ENCODE measurements at places on chromosomes 5 and 9.

DNA sequence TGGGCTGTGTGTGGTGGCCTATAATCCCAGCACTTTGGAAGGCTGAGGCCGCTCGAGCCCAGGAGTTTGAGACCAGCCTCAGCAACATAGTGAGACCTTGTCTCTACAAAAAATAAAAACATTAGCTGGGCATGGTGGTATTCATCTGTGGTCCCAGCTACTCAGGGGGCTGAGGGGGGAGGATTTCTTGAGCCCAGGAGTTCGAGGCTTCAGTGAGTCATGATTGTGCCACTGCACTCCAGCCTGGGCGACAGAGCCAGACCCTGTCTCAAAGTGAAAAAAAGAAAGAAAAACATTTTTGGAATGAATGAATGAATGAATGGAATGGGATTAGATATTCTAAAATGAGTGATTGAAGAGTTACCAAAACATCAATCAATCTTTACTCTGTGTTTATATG, 85.8 kb downstream of the FGF1 start:
- no peak for DNase-seq

GRCh38 chr9:99465231-99465907, 243.3 kb downstream of the SEC61B start:
- no peak for DNase-seq

DNA sequence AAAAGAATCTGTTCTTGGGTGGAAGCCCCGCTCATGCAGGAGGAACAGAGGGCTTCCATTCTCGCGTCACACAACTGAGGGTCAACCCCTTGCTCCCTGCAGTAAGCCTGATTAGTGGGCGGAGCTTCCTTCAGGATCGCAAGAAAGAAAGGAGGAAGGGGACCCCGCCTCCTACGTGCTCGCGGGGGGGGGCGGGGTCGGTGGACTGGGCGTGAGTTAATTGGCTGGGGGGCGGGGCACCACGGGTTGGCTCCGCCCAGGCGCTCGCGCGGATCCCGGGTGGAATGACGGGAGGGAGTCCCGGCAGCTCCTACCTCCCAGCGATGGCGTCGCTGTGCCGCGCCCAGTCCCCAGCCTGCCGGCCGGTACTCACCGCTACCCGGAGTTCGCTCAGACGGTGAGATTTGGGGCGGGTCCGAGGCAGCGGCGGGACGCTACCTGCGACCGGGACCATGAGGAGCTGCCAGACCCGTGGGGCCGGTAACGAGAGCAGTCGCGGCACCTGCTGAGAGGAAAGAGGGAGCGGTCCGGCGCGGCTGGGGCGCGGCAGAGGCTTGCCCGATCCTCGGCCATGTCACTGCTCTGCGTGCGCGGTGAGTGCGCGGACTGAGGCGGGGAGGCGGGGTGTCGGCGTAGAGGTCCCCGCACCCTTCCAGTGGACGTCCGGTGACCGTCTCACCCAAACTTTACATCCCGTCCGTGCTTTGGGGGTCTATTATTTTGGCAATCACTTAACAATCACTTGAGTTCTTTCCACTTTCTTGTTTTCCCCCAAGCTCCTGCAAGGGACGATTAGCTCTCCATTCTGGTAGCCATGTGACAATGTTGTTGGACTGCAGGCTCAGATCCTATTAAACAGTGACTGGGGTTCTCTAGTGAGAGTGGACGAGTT, at the start of gene UNC13B:
Gene UNC13B, plus strand, starts transcription at position 297 of the 892 bp plus-strand sequence. Its CDS starts 275 bp downstream, at position 572.
- DNase-seq = peak; percentile 64

GRCh38 chr5:118952992-118953651, 35.2 kb downstream of the DTWD2 start:
- no peak for DNase-seq

DNA sequence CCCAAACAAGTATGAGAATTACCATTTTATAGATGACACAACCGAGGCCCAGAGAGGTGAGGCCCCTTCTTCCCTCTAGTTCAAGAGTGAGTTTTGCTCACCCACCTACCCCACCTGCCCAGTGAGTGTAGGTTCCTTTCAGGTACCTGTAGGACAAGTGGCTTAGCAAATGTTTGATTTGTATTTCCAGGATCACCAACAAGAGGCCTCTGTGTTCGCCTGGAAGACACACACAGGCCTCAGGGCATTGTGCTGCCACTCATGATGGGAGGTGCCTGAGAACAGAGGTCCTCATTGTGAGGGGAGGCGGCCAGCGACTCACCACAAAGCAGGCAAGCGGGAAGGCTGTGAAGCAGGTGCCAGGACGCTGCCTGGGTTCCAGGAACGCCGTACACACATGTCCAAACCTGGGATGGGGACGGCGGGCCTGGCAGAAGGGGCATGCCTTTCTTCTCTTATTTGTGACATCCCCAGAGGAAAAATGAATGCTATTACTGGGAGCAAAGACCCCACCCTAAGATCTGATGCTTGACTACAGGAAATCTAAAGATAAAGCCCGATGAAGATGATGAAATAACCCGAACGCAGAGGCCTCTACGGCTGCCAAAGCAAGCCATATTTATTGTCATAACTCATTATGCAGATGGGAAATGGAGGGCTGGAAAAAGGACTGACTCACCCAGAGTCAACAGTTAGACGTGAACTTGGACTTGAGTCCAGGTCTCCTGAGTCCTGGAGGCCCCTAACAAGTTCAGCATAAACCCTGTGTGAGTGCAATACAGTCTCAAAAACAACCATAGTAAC, 60.2 kb upstream of the SLC25A51 start:
- DNase-seq = no peak

DNA sequence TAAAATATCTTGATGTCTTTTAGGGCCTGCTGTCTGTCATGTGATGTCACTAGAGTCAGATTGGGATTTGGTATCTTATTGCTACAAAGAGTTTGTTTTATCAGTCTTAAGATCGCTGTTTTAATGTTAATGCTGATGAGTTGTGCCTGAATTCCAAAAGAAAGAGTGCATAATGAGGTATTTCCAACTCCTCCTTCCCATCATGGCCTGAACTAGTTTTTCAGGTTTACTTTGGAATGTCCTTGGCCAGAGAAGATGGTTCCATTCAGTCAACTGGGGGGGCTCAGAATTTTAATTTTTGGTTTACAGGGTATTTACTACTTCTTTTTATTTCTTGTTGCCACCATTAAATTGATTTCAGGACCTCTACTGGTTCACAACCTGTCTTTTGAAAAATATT, 74.3 kb upstream of the MARCHF11 start:
- DNase-seq = no peak

- no peak for DNase-seq
Measured at GRCh38 chr9:20217596-20217995, 404.7 kb downstream of the MLLT3 start.

GRCh38 chr5:90549729-90550275, 8.8 kb upstream of the ADGRV1 start:
- DNase-seq = no peak

Measured in CD8-positive, alpha-beta T cell (primary cell).